ENCODE measurements at places on chromosomes 2 and 18. TPM values are rescaled to one million over a fixed set of nuclear protein-coding genes. Genes with fewer than 3 reads are reported as not detected.

- DNase-seq: no peak
Observed at GRCh38 chr18:11987527-11987926, 6.2 kb downstream of the IMPA2 start.

- DNase-seq: peak; percentile 27
Observed at GRCh38 chr2:232697807-232698110, 628 bp downstream of the GIGYF2 start.

The SCYGR4 gene
- total RNA-seq: not detected

- DNase-seq: no peak
Observed at GRCh38 chr2:157771234-157771633, 104.9 kb downstream of the ACVR1 start.

DNA sequence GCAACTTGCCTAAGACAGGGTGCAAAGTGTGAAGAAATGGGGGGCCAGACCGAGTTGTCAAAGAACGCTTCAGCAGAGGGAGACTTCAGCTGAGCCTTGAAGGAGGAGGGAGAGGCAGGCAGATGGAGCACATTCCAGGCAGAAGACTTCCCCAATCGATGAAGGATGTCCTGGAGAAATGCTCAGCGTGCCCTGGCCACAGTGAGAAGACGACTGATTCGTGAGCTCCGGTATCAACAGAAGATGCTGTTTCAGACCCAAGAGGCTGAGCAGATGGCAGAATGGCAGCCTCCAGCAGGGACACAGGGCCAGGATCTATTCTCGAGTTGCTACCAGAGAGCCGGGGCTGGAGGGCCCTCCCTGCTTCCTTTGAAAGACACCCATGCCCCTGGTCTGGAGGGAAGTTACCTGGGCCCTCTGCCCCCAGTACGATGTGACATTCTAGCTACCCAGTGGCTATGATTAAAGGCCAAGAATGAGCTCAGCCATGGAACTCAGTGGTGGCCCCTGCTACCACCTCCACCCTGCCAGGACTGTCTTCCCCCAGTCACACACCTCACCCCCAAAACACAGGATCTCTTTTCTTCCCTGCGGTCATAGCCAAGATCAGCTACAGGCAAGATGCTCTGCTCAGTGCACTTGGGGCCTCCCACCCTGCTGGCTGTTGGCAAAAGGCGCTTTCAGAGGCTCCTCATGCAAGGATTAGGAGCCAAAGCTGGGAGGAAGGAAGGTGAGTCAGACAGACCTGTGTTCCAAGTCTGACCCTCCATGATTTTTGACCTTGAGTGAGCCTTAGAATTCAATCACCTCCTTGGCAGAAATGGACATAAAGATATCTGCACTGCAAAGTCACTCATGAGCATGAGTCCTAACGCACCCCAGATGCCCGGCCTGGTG lies 84.3 kb downstream of the TFCP2L1 start:
- DNase-seq: no peak

The MC5R gene
- not detected for total RNA-seq

DNA sequence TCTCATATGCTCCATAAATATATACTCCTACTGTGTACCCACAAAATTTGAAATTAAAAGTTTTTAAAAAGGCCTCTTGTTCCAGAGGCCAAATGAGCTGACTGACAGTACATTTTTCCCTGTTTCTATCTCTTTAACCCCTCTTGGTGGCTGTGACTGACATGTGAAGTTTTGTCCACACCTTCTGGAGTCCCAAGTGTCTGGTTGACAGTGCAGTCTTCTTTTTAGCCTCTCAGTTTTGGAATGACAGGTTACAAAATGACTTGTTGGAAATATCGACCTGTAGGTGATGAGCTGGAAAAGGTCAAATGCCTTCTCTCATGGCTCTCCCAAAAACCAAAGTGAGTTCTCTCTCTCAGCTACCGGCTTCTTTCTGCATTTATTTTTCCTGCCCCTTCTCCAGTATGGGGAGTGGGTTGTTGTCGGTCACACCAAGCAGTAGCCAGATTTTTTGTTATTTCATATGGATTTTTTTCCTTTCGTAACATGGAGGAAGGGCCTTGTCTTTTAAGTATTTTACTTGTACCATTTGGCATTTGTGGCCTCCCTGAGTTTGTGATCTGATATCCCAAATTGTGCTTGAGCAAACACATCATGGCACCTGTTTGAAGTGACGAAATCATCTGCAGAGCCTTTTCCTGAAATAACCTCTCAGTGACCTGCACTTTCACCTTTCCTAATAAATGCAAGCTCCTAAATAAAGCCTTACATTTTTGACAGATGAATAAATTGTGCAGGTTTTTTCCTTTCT lies 143.9 kb downstream of the ESCO1 start:
- no peak for DNase-seq

GRCh38 chr2:229921101-229921891 lies 513 bp downstream of the TRIP12 start:
- DNase-seq: peak; percentile 31

GRCh38 chr2:168757223-168757622 lies 45.2 kb upstream of the NOSTRIN start:
- DNase-seq: no peak

- no peak for DNase-seq
Observed at GRCh38 chr18:10261344-10262276, 192.8 kb upstream of the APCDD1 start.

The NLRC4 gene
- total RNA-seq: not detected

Data from OCI-LY7 (cell line).